ENCODE measurements at places on chromosomes 7 and 10. TPM values are rescaled to one million over a fixed set of nuclear protein-coding genes. Genes with fewer than 3 reads are reported as not detected.

DNA sequence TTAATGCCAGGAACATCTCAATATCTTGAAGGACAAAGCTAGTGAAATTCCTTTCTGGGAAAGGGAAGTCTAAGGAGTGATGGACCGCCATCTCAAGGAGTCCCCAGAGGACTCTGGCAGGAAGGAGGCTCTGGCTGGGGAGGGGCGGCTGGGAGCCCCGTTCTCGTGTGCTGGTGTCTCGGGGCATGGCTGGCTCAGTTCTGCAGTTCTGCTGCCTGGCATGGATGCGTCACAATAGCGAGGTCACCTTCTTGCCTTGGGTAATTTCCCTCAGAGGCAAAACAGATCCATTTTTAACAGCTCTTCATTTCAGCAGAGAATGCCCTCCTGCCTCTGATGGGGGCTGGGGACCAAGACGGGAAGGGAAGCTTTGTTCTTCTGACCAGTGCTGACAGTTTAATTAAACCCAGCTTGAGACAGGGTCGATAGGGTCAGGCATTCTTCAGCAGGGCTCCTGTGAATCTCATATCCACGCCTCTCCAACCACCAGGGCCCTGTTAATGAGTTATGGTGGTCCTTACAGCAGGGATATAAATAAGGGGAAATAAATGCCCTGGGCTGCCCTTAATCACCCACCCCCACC lies 35.7 kb downstream of the SLIT1 start:
- no peak for DNase-seq

- no peak for DNase-seq
Measured at GRCh38 chr10:75127471-75127870, 16.0 kb downstream of the SAMD8 start.

- DNase-seq: no peak
Measured at GRCh38 chr7:78862411-78862900, 591.0 kb downstream of the MAGI2 start.

DNA sequence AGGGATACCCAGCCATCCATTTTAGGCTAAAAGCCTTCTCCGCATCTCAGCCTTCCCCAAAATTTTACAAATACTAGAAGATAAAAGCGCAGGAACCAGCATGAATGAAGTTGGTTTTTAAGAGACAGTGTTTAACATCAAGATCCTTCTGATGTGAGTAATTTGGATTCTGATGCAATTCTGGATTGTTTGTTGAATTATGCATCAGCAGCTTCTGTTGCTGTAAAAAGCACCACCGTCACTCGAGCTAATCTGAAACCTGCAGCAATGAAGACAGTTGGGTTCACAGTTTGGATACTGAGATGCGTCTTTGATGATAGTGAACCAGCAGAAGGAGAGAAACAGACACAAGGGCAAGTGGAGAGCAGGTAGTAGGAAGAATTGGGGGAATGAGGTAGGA lies 179.2 kb downstream of the PLXNA4 start:
- no peak for DNase-seq

GRCh38 chr10:129694691-129695243 lies 227.7 kb downstream of the MGMT start:
- DNase-seq: no peak

DNA sequence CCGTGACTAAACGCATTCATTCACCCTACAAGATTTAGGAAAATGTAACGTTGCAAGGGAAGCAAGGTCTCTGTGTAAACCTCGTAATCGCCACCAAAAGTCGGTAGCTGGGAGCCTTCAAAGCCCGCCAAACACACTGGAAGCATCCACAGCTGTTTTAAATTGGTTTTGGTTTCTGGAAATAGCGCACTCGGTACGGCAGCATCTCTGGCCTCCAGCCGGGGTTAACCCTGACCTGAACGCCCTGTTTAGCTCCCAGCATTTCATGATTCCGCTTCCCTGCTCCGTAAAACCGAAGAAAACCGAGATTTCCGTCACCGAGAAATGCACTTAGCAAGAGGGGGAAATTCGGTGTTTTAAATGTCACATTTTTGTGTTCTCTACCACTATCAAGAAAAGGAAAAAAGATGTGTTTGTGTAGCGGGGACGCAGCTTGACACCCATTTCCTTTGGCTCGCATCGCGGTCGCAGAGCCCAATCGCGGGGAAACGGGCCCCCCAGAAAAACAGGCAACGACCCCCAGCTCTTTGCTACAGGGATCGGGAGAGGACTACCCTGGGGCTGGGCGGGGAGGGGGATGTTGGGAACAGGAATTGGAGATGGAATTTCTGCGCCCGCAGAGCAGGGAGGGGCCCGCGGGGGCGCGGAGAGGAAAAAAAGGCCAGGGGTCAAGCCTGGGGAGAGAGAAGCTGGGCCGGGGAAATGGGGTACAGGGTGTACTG lies 646 bp downstream of the SGCE start:
- DNase-seq: no peak

DNA sequence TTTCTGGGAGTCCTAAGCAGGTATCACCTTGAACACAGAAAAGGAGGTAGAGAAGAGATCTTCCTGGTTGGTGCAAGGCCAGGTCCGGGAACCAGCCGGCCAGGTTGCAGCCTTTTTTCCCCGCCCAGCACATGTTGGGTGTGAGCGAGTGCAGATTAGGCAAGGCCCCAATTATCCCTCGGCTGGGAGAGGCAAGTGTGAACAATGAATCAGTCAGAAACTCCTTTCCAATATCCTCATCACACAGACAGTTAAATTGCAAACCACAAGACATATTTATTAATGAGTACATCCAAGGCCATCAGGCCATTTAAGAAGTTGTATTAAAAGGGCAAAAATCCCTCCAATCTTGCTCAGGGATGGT lies 115.0 kb upstream of the AFAP1L2 start:
- DNase-seq: no peak

GRCh38 chr10:28879875-28880682 lies 202.8 kb downstream of the BAMBI start:
- no peak for DNase-seq

The OR9A2 gene
- polyA plus RNA-seq: not detected

The OPN4 gene
- not detected for polyA plus RNA-seq

The RELN gene
- polyA plus RNA-seq: not detected

The TUBB8 gene
- not detected for polyA plus RNA-seq

The TYW1B gene
- polyA plus RNA-seq: 5.7 TPM

The CLDN12 gene
- 7.4 TPM for polyA plus RNA-seq

The C10orf53 gene
- polyA plus RNA-seq: not detected

The SLC25A40 gene
- polyA plus RNA-seq: 24.6 TPM

Data from GM12878 (cell line).